ENCODE measurements at places on chromosomes 7 and 10. TPM values are rescaled to one million over a fixed set of nuclear protein-coding genes. Genes with fewer than 3 reads are reported as not detected.

Gene OPN4
- not detected for total RNA-seq

Gene GPR22
- total RNA-seq: not detected

Gene TRPV5
- 0.10 TPM for total RNA-seq

Gene DLX5
- not detected for total RNA-seq

Gene PLEKHS1
- total RNA-seq: 0.22 TPM

Gene INSIG1
- total RNA-seq: 90.6 TPM

Gene FAM25C
- not detected for total RNA-seq

Gene TIMM23B
- 23.5 TPM for total RNA-seq

Gene WIPF3
- total RNA-seq: not detected

Gene BMS1
- 20.7 TPM for total RNA-seq

Gene PAX2
- total RNA-seq: not detected

All from T-helper 1 cell treated with Interleukin-12 subunit alpha and Interleukin-12 subunit beta and Interleukin-4 antibody, amounts not matched to agents 30 ng/mL and 1 ng/mL, for 36 hours (primary cell).